IMR-90 (cell line): ENCODE measurements at places on chromosomes 3 and 15.

GRCh38 chr3:145286937-145287336 lies 874.0 kb downstream of the PLOD2 start:
- no peak for DNase-seq

DNA sequence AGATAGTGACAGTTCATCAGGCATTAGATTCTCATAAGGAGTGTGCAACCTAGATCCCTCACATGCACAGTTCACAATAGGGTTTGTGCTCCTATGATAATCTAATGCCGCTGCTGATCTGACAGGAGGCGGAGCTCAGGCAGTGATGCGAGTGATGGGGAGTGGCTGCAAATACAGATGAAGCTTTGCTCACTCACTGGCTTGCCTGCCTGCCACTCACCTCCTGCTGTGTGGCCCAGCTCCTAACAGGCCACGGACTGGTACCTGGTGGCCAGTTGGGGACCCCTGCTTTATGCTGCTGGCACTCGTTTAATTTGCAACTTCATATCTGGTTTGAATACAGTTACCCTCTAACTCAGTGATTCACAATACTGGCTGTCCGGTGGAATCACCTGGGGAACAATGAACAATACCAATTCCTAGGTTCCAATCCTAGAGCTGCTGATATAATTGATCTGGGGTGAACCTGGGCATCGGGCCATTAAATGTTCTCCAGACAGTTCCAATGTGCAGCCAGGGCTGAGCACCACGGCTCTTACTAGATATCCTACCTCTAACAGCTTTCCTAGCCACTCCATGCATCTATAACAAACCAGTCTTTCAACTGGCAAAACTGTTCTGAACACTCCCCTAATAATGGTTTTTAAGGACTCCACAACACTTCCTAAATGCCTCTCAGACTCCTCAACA lies 131.4 kb downstream of the ATP1B3 start:
- no peak for DNase-seq

- DNase-seq = no peak
Measured at GRCh38 chr15:36996538-36997181, 103.7 kb downstream of the MEIS2 start.

DNA sequence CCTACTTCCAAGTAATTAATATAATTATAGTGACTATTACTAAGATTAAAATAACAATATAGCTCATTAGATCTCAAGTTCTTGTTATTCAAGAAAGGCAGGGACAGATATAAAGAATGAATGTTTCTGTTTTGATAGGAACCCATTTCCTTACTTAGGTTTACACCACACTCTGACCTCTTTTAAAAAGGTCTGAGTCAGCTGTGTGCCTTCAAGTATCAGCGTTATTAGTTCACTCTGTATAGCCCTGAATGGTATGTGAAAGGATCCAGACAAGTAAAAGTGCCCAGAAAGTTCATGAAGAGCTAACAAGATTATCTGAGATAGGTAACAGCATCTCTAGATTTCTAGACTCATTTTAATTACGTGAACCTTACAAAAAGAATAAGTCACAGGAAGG lies 28.9 kb downstream of the PDCD10 start:
- DNase-seq = peak; percentile 56

DNA sequence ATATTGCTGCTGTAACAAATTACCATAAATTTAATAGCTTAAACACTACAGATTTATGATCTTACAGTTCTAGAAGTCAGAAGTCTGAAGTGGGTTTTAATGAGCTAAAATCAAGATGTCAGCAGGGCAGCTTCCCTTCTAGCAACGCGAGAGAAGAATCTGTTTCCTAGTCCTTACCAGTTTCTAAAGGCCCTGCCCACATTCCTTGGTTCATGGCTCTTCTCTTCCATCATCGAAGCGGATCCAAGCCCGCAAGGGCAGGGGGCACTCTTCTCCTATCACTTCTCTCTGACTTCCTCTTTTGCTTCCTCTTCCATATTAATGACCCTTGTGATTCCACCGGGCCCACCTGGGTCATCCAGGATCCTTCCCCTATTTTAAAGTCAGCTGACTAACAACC lies 16.1 kb downstream of the MINDY4B start:
- no peak for DNase-seq

GRCh38 chr3:111339017-111339416 lies 203.0 kb upstream of the CD96 start:
- DNase-seq = no peak

DNA sequence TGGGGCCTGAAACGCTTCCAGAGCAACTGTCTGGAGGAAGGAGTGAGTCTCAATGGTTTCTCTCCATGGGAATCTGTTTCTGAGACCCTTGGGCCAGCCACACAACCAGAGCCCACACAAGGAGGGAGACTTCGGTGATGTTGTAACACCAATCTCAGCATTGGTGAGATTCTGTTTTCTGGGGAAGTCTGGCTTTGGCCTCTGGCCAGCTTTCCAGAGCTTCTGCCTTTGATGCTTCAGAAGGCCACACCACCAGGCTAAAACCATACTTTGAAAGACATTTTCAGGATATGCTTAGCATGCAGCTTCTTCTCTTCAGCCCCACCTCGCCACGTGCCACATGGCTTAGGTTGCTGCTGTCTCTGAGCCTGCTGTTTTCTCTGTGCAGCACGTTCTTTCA lies 3.6 kb upstream of the EEFSEC start:
- DNase-seq = no peak
